Stimulated activated CD8-positive, alpha-beta memory T cell treated with anti-CD3 and anti-CD28 coated beads, Interleukin-4, amount 100 ng/mL, for 4 hours (primary cell): ENCODE measurements at places on chromosomes 2 and 18.
A peak's percentile ranks its signal among the peaks of the same experiment; 100 is the strongest.

DNA sequence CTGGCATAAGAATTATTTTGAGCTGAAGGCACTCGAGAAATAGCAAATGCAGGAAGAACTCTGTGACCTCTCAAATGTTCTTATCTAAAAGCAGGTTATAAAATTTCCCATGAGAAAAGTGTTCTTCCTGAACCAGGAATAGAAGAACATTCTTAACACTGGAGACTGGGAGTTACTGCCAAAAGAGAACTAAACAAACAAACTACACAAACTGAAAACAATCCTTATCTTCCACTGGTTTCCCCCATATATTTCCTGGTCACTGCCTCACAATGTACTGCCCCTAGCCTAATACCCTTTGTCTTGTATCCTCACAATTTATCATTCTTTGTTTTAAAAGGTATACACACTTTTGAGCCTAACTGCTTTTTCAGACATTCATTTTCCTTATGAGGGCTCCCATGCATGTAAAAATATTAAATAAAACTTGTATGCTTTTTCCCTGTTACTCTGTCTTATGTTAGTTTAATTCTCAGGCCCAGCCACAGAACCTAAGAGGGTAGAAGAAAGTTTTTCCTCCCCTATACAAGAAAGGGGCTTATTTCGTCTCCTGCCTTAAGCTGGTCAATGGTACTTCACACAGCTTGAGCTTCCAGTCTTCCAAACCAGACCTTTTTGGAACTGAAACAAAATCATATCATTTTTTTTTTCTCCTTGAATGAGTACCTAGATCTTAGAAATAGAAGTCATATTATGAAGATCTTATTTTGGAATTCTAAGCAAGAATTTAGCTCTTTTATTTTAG, 110.6 kb downstream of the MSTN start:
- no peak for DNase-seq

GRCh38 chr18:74928194-74928968, 280.6 kb downstream of the PTGR3 start:
- no peak for DNase-seq

GRCh38 chr2:178157574-178157973, 36.7 kb upstream of the OSBPL6 start:
- no peak for DNase-seq

- DNase-seq, result peak; percentile 7
These were observed 50.0 kb downstream of the HDHD2 start for GRCh38 chr18:47100212-47100831.

DNA sequence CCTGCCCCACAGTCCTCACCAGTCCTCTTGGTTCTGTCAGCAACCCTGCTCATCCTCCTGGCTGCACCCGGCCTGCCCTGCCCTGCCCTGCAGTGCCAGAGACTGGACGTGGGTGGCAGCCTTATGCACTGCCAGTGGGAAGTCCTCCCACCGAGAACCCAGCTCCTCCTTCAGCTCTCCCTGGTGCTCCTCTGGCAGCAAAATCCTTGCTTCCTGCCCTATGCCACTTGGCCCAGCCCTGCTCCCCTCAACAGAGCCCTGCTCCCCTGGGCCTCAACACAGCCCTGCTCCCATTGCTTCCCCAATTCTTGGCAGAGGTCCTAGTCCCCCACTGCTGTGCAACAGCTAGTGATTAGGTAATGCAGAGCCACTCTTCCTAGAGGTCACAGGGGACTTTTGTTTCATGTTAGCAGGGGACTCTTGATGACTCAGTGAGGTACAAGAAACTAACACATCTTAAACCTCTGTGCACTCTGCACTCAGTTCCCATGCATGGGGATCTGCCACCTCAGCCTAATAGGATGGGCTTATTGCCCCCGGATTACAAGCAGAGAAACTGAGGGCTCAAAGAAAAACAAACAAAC, 58.0 kb upstream of the EDAR start:
- DNase-seq, result no peak

- no peak for DNase-seq
These were observed 18.2 kb downstream of the ERCC3 start for GRCh38 chr2:127275789-127276188.

- DNase-seq, result no peak
These were observed 189.4 kb upstream of the RND3 start for GRCh38 chr2:150676747-150677383.
